ENCODE measurements at places on chromosomes 3 and 15.

DNA sequence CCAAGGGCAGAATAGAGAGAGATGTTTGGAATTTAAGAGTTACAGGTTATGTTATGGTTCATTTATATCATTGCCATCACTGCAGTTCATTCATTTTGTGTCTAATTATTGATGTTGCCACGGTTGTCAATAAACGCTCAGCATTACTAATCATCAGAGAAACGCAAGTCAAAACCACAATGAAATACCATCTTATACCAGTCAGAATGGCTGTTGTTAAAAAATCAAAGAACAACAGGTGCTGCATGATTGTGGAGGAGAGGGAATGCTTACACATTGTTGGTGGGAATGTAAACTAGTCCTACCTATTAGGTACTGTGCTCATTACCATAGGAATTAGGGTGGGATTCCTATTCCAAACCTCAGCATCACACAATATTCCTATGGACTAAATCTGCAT, 350.5 kb downstream of the TIGIT start:
- no peak for DNase-seq

GRCh38 chr3:36905545-36905944, 39.3 kb downstream of the TRANK1 start:
- DNase-seq = no peak

GRCh38 chr15:49718234-49718633, 97.4 kb downstream of the DTWD1 start:
- DNase-seq = no peak

DNA sequence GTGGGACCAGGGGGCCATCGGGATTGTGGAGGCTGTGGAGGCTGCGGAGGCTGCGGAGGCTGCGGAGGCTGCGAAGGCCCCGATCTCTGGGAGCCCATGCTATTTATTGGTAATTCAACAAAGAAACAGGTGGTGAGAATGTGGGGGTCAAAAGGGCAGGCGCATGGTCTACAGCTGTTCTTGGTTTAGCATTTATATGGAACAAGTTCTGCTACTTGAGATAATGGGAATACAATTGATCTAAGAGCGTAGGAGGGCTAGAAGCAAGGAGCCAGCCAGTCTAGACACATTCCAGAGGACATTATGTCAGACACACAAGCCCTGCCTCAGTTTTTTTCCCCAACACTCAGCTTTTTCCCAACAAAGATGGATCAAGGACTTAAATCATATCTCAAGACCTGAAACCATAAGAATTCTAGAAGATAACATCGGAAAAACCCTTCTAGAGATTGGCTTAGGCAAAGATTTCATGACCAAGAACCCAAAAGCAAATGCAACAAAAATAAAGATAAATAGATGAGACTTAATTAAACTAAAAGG, 20.1 kb downstream of the C3orf80 start:
- no peak for DNase-seq

DNA sequence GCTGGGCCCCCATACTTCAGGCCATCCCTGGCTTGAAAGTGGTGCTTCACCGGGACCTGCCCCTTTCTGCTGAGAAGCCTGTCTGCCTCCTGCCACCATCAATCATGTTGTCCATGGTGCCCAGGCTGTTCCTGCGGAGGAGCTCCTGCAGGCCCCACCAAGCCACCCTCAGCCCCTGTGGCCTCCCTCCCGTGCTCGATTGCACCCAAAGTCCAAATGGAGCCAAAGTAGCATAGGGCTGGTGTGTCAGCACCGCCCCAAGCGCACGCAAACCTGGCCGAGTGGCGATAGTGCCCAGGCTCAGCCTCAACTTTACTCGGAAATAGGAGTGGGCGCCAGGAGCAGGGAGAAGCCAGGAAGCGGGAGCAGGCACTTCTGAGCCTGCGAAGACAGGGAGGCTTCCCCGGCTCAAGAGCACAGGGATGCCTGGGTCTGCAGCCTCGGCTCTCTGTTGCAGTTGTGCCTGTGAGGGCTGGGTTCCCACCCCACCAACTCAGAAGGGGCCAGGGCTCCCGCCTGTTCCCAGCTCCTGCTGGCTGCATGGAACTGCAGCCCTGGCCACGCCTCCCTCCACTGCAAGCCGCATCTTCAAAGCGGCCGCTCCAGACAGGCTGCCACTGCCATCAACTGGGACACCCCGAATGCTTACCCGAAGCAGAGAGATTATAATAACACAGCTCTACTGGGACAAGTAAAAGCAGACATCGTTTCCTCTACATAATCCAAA, 203.0 kb downstream of the ARRDC4 start:
- no peak for DNase-seq

GRCh38 chr15:36996538-36997181, 103.7 kb downstream of the MEIS2 start:
- DNase-seq = no peak

- no peak for DNase-seq
These were observed 95.5 kb downstream of the CHST2 start for GRCh38 chr3:143215059-143215458.

- no peak for DNase-seq
These were observed 25.8 kb upstream of the ADPGK start for GRCh38 chr15:72809329-72809728.

GRCh38 chr3:156808025-156808424, 18.1 kb upstream of the LEKR1 start:
- DNase-seq = no peak

GRCh38 chr15:60002528-60003218, 1.4 kb upstream of the FOXB1 start:
- DNase-seq = no peak

GRCh38 chr3:149553781-149554451, 79.4 kb downstream of the TM4SF4 start:
- no peak for DNase-seq

GRCh38 chr3:197244751-197245150, 53.7 kb downstream of the DLG1 start:
- DNase-seq = no peak

- DNase-seq = no peak
These were observed 69.1 kb upstream of the MAGI1 start for GRCh38 chr3:66107855-66108254.

GRCh38 chr3:80233576-80233975, 465.8 kb upstream of the ROBO1 start:
- no peak for DNase-seq

GRCh38 chr3:188546835-188547670, 393.1 kb downstream of the LPP start:
- DNase-seq = no peak

DNA sequence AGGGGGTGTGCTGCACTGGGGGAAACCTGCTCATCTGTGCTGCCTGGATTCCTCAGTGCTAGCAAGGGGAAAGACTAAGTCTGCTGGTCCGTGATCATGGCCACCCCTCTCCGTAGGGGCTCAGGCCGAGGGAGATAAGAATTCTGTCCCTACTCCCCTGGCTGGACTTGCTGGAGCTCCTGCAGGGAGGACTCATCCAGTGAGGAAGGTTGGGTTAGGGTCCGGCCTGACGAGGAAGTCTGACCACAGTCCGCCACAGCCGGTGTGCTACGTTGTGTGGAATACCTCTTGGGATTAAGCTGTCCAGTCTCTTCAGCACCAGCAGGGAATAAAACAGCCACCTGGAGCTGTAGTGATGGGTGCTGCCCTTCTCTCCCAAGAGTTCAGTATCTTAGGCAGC, 1309.1 kb upstream of the CADM2 start:
- DNase-seq = no peak

DNA sequence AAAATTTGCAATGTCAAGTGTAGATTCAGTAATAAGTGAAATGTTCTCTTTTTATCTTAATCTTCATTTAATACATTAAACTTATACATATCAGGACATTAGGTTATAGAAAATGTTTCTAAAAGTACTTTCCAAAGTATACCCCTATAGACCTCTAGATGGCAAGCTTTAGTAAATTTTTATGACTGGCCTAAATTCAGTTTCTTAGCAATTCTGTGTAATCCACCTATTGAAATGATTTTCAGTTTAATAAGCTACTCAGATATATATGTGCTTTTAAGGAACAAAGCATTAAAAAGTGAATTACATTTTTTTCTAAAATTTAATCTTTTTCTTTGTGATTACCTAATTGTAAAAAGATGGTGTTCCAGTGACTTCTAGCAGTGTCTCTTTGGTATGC, 342.2 kb downstream of the GBE1 start:
- no peak for DNase-seq

DNA sequence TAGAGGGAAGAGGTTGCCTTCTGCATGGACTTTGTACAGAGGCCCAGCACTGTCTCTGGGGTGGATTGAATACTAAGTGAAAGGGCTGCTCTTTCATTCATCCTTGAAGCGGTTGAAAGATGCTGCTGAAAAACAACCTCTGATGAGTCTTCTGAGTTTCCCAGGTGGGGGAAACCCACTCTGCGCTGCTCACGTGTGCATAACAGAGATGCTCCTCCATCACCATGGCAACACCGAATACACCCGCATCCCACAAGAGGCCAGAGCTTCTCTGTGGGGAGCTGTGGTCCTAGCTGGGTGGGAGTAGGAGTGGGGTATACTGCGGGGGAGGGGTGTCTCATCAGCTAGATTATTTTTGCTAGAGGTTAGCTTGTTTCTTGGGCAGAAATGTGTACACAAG, 6.1 kb upstream of the SYN2 start:
- no peak for DNase-seq

DNA sequence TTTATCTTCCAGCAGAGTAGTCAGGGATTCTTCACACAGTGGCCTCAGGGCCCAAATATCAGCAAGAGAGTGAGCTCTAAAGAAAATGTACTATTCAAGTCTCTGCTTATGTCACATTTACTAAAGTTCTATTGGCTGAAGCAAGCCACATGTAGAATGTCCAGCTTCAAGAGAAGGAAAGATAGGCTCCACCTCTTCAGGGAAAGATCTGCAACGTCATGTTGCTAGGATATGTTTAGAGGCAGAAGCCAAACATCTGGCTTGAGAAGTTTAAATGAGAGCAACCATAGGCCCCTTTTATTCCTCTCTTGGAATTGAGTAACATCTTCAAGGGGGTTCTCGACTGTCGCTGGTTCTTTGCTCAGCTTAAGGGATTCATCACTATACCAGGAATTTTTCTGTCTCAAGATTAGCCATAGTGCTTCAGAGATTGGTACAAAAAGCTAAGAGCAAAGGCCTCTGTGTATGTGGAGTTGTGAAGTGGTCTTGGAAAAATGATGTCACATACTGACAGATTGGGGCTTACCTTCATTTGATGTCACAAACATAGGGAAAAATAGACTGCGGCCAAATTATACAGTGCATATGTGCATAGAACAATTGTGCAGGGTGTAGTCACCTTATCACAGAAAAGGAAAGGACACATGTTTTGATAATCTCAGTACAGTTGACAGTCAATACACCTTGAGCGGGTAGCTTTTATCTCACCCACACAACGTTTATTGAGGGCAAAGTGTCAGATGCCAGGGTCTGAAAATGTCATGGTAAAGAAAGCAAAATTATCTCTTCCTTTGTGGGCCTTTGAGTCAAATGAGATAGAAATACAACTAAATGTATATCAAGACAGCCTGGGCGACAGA, 11.3 kb upstream of the THRB start:
- no peak for DNase-seq

DNA sequence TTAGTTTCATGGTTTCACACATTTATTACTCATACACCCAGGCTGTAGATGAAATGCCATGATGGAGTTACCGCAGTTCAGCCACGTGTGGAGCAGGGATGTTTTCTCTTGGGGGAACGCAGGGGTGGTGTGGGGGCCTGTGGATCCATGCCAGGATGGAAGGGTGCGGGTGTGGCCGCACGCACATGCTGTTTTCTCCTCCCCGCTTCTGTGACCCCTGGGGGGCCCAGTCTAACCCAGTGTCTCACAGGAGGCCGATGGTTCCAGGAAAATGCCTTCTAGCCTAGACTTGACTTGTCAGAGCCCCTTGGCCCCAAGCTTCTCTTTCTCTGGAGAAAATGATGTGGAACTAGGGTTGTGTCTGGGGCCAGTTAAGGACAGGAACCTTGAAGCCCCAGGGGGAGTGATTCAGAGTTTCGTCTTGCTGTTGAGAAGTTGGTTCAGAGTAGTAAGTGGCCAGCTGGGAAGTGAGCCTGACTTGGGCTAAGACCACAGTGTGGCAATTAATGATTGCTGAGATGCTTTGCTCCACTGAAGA, 240.4 kb upstream of the BHLHE40 start:
- DNase-seq = no peak

- no peak for DNase-seq
These were observed 616.1 kb upstream of the ALCAM start for GRCh38 chr3:104750581-104750980.

DNA sequence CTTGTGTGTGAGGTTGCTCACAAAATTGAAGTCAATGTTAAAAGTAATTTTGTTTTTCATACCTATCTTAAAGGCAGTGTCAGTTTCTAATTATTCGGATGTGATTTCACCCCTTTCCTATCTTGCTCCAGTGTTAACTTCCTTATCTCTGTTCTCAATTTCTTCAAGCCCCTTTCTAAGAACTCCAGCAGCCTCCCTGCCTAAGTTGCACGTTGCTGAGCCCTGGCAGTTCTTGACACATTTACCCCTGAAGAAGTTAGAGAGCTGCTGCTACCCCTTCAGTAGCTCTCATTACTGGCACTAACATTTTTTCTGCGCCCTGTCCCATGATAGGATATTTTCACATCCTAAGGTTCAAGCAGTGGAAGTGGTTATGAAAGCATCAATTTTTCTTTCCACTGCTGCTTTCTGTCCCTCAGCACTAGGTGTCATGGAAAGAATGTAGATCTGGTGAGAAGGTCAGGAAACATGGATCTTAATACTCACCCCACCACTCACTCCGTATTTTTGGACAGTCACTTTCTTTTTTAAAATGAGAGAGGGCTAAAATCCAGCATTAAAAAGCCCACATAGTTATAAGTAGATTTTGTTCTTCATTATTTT, 62.9 kb downstream of the OPA1 start:
- no peak for DNase-seq

DNA sequence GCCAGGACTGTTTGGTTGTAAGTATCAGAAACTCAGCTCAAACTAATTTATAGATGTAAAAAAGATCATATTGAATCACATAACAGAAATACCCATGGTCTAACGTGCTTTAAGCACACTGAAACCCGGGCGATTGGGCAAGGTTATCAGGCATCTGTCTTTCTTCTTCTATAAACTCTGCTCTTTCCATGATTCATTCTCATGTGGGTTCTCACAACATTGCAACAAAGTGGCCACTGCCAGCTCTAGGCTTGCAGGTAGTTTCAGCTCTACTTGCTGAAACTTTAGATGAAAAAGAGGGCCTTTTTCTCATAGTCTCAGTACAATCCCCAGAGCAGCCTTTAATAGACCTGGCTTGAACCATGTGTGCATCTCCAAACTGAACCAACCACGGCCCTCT, 456.1 kb downstream of the MFSD1 start:
- DNase-seq = no peak

Measured in stimulated activated CD4-positive, alpha-beta T cell treated with anti-CD3 and anti-CD28 coated beads, Interleukin-1b, Interleukin-23, amount 100 ng/mL, for 1 hour (primary cell).